ENCODE measurements at places on chromosomes 1 and 21.

GRCh38 chr1:247551721-247552120 lies 2.8 kb downstream of the GCSAML start:
- no peak for DNase-seq

DNA sequence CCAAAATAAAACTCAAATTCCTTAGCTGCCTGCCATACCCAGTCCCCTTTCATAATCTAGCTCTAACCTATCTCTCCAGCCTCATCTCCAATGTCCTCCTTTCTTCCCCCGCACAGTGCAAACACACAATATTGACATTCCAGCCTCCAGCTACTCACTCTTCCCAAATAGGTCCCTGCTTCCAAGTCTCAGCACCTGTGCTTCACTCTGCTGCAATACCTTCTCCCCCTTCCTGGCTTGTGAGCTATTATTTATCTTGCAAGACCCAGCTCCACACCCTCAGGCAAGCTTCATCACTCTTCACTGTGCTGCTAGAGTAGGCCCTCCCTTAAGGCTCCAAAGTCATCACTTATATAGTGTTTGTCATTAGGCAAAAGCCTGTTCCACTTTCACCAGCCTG lies 9.7 kb downstream of the PLPP3 start:
- DNase-seq, result no peak

DNA sequence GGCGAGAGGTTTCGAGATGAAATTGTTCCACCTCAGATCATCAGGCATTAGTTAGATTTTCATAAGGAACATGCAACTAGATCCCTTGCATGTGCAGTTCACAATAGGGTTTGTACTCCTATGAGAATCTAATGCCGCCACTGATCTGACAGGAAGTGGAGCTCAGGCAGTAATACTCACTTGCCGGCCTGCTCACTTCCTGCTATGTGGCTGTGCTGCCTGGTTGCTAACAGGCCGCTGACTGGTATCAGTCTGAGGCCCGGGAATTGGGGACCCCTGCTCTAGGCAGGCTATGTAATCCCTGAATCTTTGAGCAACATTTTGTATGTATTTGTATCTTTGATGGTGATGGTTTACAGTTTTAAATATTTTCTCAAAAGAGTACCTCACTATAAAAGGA lies 32.5 kb downstream of the XKR8 start:
- DNase-seq, result no peak

- no peak for DNase-seq
Measured at GRCh38 chr1:12495725-12496124, 122.3 kb downstream of the DHRS3 start.

DNA sequence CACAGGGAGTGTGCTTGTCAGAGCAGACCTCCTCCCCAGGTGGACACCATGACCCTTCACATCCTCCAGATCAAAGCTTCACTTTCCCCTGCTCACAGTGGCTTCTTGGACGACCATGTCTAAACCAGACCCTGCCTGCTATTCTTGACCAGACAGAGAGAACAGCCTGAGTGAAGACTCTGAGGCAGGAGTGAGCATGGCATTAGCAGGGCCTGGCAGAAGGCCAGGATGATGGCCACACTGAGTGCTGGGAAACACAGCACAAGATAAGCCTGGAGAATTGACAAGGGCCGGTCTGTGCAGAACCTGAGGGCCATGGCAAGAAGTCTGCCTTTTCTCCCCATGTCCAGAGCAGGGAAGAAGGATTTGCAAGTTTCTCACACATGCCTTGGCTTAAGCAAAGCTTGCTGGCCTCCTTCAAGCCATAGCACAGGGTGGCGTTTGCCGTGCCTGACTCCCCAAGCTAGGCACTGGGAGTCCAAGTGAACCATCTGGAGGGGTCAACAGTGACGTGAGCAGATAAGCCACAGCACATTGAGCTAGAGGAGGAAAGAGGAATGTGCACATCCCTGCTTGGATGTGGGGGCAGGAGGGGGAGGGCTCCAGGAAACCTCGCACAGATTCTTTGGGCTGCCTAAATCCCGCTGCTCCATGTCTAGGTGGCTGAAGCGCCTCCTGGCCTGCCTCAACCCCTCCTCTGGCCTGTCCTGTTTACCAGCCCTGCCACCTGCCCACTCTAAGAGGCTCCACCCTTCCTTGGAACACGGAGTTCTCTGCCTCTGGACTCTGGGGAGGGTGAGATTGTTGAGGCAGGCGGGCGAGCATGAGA lies 87.1 kb downstream of the CD58 start:
- no peak for DNase-seq

GRCh38 chr1:159205225-159205624 lies 550 bp downstream of the ACKR1 start:
- DNase-seq, result no peak

DNA sequence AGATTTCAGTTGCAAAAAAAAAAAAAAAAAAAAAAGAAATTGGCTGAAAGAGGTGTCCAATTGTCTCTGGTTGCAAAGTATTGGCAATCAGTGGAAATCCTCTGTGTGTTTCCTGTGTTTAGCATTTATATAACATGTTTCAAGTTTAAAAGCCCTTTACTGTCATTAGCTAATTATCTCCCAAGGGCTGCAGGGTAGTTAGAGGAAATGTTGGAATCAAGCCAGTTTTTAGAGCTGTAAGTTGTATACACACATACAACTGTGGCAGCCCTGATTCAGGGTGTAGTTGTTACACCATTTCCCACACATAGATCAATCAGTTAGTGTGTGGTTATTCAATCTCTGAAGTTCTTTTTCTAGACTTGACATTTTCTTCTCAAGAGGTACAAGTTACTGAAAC lies 8.9 kb upstream of the ZNF326 start:
- DNase-seq, result no peak

GRCh38 chr1:191963781-191964455 lies 194.3 kb upstream of the RGS18 start:
- DNase-seq, result no peak

DNA sequence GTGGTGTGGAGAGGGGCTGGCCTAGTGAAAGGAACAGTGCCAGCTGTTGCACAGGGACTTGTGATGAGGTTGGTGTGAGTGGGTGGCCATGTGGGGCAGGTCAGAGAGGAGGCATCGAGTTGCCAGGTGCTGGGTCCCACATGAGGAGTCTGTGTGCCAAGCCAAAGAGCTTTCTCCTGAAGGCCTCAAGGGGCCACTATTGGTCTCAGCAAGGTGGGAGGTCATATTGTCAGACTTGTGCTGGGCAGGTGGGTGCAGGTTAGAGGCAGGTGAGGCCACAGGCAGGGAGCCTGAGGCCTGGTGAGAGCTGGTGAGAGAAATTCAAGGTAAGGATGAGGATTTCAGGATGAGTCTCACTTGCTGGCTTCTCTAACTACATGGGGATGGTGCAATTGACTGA lies 256.8 kb downstream of the DISC1 start:
- DNase-seq, result no peak

DNA sequence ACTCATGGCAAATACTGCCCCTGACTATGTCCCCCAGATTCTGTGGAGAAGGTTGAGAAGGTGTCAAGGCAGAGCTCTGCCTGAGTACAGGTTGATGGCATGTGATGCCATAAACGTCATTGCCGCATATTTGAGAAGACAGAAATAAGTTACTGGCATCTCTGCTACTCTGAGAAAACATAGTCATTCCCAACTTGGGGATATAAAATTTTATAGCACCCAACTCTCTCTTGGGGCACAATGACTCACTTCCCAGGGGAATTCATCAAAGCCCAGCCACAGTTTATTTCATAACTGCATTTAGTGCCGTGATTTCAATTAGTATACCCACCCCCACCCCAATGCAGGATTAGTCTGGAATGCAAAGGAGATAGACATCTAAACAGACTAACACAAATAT lies 101.9 kb upstream of the TNR start:
- no peak for DNase-seq

GRCh38 chr1:10635992-10636391 lies 160.5 kb downstream of the CASZ1 start:
- no peak for DNase-seq

DNA sequence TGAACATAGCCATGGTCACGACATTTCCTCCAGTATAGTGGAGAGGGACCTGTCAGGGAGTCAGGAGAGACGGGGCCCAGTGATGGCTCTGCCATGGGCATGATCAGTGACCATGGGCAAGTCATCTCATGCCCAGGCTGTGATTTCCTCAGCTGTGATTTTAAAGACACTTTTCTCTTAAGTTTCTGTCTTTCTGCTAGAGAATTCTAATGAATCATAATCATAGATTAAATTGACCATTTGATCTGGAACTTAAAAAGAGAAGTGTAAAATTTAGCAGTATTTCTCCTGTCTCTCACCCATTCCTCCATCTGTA lies 112.7 kb downstream of the USP25 start:
- DNase-seq, result no peak

GRCh38 chr21:46297338-46298271 lies 11.5 kb downstream of the YBEY start:
- DNase-seq, result peak; percentile 62

- DNase-seq, result no peak
Measured at GRCh38 chr21:14901482-14901958, 163.3 kb downstream of the NRIP1 start.

- DNase-seq, result no peak
Measured at GRCh38 chr1:90381598-90381997, 335.5 kb downstream of the BARHL2 start.

- DNase-seq, result no peak
Measured at GRCh38 chr1:98660940-98661543, 479 bp upstream of the SNX7 start.

- DNase-seq, result no peak
Measured at GRCh38 chr21:14880922-14881321, 183.9 kb downstream of the NRIP1 start.

DNA sequence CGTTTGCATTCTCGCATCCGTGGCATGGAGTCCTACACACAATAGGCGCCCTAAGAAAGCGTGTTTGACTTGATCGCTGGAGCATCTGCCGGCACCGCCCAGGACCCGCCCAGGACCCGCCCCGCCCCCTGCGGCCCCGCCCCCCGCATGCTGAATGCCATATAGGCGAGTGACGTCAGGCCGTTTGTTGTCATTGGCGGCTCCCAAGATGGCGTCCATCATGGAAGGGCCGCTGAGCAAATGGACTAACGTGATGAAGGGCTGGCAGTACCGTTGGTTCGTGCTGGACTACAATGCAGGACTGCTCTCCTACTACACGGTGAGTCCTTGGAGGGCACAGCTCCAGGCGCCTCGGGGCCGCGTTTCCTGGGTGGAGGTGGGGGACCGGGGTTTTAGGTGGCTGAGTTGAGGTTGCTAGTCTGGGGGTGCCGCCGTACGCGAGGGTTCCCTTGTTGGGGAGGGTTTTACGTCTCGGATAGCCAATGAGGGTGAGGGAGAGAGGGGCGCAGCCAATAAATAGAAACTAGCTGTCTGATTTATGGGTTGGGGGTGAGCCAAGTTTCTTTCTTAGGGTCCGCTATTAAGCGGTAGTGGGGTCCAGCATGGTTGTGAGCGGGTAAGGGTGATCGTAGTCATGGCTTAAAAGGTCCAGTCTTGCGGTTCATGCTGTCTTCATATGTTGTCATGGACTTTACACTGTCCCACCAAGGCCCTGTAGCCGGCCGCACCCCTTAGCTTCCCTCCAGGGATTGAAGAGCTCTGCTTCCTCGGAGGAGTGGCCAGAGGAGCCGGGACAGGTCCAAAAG lies at the start of gene OSBPL9:
Gene OSBPL9, plus strand, starts transcription at position 190 of the 806 bp plus-strand sequence. Its CDS starts 19 bp downstream, at position 209.
- peak; percentile 90 for DNase-seq

DNA sequence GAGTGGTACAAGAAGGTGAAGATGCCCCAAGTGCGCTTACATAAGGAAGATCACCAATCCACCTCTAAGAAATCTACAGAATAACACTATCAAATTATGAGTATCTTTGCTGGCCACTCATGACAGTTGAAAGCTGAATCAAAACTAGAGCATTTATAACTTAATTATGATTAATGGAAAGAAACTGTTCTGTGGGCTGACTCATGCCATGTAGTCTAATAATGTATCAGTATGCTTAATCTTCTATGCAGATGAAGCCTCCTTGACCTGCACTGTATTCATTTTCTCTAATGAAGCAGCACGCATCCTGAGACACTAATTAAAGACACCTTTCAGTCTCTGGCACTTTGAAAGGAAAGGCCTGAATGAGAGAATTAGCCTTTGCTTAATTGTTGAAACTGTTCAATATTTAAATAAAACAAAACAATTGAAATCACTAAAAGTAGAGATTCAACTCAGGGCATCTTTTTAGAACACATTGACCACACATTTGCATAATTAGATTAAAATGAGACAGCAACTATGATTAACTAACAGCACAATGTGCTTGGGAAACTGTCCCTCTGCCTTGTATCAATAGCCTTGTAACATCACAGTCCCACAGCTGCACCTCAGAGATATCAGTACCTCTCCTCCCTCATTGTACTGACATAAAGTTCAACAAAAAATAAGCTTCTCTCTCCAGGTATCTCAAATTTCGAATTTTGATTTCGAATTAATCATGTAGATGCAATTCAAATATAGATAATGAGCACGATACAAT lies 105.6 kb downstream of the NTPCR start:
- DNase-seq, result no peak

DNA sequence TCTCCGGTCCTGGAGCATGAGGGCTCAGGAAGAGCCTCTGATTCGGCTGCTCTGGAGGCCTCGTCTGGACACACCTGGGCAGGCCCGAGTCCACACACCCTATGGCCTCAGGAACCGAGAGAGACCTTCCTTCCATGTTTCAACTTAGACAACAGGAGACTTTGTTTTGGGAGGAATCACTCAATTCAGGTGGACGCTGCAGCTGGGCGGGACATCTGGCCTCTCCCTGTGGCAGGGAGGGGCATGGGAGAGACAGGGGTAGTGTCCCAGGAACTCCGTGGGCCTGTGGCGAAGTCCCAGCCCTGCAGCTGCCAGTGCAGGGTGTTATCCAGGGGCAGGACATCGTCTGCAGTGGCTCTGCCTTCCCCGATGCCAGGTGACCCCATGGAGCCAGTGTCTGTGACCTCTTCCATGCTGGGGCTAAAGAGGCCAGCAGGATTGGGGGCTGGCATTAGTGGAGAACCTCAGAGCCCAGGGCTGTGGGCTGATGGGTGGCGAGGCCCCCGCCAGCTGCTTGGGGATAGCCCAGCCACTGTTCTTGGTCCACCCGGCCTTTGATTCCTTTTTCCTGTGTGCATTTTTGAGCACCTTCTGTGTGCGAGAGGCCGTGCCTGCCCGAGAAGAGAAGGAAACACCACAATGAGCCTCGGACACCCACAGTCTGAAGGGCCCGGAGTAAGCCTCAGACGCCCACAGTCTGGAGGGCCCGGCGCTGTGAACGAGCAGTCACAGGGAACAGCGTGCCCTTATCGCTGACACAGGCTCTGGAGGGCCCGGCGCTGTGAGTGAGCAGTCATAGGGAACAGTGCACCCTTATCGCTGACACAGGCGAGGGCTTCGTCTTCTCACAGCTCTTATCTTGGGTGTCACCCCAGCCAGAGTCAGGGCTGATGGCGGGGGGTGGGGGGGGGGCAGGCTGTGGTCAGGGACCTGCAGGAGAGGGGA lies 6.2 kb downstream of the COL18A1 start:
- no peak for DNase-seq

DNA sequence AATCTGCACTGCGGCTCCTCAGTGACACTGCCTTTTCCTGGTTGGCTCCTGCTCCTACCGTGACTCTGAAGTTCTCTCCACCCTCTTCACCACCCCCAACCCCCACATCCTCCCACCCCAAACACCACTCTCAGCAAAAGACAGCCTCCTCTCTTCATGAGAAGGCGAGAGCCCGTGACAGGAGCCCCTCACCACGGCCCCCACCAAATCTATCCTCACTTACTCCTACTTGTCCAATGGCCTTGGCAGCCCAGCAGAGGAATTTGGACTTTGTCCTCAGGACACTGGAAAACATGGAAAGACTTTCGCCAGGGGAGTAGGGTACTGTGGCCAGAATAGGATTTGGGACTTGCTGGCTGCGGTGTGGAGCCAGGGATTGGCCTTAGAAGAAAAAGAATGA lies 6.9 kb downstream of the TMEM125 start:
- DNase-seq, result no peak

GRCh38 chr21:42413093-42413492 lies 9.4 kb downstream of the UBASH3A start:
- DNase-seq, result no peak

- DNase-seq, result no peak
Measured at GRCh38 chr1:186043296-186043695, 309.1 kb downstream of the HMCN1 start.

Data from hindlimb muscle (tissue), 1 donor.